ENCODE measurements at places on chromosomes 7 and 10.

DNA sequence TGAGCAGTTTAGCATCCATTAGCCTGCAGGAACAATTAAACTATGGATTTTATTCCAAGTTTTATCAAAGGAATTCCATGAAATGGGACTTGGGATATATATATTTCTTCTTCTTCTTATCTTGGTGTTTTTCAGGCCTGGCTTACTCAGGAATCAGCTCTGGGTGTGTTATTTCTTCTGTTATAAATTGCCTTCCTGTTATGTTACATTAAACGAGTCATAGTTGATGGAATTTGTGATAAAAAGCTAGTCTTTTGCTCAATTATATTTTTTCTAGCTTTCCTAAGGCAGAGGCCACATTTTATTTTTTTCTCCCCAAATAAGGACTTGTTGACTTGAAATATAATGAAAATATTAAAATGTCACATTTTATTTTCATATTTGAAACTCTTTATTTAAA lies 141.3 kb downstream of the EPC1 start:
- peak; percentile 68 for DNase-seq

GRCh38 chr10:102564209-102564834 lies 60.5 kb downstream of the SUFU start:
- DNase-seq = no peak

- DNase-seq = peak; percentile 28
These were observed 523.0 kb upstream of the ANKRD30A start for GRCh38 chr10:36602374-36602773.

DNA sequence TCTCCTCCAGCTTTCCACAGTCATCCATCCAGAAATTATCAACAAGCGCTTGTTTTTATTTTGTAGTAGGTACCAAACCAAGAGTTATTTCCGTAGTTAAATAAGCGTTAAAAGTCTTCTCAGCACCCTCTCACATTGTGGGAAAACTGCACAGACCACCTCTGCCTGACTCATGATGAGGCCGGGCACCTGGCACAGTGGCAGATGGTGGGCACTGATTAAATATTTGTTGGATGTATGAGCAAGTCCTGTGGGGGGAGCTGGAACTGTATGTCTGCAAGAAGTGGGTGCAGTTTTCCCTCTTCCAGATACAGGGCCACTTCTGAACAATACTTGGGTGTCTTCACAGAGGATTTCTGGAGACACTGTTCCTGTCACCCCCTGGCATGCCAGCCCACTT lies 5.3 kb upstream of the REPIN1 start:
- no peak for DNase-seq

DNA sequence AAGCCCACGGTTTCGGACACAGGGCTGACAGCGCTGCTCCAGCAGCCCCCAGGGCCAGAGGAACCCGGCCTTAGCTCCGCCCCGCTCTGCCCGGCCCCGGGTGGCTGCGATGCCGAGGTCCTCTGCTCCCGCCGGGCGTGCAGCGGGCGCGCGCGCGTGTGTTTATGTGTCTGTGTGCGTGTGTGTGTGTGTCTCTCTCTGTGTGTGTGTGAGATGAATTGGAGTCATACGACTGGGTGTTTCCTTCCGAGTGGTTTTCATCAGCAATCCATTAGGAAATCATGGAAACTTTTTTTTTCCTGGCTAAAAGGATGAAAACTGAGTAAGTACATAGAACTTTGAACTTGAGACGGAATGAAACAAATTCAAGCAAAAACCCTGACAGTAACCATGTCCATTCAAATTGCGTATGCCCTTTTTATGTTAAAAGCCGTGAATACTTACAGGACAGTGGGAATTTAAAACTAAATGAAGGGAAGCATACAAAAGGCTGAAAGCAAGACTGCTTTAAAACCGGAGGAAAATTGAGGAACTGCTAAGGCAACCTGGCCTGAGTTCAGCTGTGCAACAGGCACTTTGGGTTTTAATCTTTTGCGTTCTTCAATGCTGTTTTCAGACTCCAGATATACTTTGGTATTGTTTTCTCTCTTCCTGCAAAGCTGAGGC lies at the start of gene CPED1:
Gene CPED1, plus strand, starts transcription at position 121 of the 666 bp plus-strand sequence. CDS start 911 bp downstream, outside the sequence.
- DNase-seq = peak; percentile 69

DNA sequence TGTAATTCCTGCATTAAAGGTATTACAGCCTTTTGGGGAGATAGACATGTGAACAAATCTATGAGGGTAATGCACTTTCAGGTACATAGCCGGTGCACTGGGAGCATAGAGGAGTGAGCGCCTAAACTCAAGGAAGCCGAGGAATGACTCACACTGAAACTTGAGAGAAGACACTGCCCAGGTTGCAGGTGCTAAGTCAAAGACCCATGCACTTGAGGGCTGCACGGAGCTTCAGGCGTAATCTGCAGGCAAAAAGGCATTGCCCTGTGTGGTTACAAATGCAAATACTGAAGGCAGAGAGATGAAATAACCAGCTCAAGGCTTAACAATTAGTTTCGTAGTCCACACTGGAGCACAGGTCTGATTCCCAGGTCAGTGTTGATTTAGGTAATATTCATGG lies 51.0 kb upstream of the OSBPL3 start:
- DNase-seq = no peak

GRCh38 chr10:97200616-97201015 lies 14.9 kb upstream of the SLIT1 start:
- DNase-seq = no peak

DNA sequence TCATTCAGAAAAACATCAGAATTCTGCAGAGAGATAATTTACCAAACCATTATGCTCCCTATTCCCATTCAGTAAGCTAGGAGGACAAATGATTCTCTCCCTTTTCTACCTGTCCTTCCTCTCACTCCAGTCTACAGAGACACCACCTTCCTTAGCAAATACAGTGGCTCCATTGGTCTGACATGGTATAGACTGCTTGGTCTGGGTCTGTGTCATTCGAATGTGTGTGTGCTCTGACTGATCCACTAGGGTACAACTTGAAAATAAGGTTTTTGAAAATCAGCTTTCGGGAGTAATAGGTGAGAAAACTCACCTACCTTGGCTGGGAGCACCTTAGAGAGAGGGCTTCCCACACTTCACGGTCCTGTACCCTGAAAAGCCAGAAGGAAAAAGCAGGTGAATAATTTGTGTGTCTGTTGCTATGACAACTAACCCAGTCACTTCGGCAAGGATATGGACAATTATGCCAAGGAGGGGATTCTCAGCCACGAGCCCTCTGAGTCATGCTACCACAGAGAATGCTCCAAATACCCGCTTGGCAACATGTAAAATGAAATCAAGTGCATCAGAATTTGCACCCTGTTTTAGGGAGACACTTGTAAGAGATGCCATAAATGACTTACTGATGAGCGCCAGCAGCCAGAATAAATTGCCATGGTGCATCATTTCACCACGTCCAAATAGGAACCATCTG lies 114.5 kb upstream of the PRKCQ start:
- DNase-seq = peak; percentile 5

DNA sequence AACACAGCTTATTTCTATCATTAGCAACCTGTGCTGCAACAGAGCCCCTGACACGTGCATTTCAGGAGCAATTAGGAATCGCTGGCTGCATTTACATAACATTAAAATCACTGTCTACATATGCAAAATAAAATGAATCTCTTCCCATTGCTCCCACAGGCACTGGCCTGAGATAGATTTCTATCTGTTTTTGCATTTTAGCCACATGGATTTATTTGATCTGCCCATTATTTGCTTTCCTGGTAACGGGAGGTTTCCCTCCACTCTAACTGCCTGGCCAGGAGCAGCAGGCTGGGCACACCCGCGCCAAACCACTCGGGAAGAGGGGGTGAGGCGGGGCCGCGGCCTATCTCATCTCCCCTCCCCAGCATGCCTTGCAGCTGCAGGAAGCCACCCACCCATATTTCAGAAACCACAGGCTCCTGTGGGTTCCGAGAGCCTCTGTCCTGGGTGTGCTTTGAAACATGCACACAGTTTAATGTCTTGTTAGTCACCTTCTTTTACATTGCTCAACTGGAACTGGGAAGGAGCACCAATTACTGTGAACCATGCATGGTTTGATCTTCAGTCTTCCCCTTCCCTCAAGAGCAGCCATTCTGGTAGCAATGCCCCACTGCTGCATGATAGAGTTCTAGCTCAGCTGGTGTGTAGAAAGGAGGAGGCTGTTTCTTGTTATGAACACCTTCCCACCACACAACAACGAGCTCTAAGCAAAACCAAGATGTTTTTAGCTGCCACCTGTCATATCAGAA lies 37.7 kb upstream of the IKZF1 start:
- no peak for DNase-seq

GRCh38 chr10:43206391-43207235 lies 60.3 kb downstream of the RASGEF1A start:
- no peak for DNase-seq

- peak; percentile 61 for DNase-seq
These were observed 15.8 kb upstream of the BNIP3 start for GRCh38 chr10:131997366-131998049.

- peak; percentile 72 for DNase-seq
These were observed 128.4 kb downstream of the ABCA13 start for GRCh38 chr7:48299580-48300169.

DNA sequence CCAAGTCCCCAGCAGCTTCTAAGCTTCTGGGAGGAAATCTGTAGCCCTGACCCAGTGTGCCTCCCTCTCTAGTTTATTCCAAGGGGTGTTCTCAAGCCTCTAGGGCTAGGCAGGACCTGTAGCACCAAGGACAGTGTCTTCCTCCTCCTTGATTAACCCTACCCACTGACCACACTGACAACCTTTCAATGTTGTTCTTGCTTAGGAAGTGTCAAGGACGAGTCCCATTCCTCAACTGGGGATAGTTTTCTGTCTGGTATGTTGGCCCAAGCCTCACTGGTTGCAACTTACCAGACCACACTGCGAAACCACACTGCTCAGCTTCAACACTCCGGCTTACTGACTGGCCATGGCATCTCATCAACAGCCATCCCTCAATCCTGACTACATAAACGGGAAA lies 100.0 kb downstream of the RNF216 start:
- DNase-seq = no peak

GRCh38 chr10:79930751-79931150 lies 18.2 kb downstream of the SFTPD start:
- DNase-seq = no peak

DNA sequence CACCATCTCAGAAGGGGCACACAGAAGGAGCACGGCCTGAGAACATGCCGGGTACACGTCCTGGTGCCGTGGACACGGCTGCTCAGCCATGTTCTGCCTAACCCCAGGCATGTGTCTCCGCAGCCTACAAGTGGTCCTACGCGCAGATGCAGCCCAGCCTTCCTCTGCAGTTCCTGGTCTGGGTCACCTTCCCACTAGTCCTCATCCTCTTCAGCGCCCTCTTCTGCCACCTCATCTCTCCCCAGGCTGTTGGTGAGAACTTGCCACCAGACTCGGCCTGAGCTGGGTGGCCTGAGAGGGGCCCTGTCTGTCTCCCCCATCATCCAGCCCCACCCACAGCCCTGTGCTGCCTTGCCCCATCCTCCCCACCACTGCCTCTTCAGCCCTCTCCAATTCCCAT lies 5.3 kb downstream of the CLCN1 start:
- DNase-seq = no peak

- DNase-seq = no peak
These were observed 427.4 kb downstream of the PLXNA4 start for GRCh38 chr7:132148876-132149275.

- no peak for DNase-seq
These were observed 27.1 kb downstream of the BBS9 start for GRCh38 chr7:33156441-33156840.

- no peak for DNase-seq
These were observed 35.2 kb upstream of the MBL2 start for GRCh38 chr10:52807803-52808202.

DNA sequence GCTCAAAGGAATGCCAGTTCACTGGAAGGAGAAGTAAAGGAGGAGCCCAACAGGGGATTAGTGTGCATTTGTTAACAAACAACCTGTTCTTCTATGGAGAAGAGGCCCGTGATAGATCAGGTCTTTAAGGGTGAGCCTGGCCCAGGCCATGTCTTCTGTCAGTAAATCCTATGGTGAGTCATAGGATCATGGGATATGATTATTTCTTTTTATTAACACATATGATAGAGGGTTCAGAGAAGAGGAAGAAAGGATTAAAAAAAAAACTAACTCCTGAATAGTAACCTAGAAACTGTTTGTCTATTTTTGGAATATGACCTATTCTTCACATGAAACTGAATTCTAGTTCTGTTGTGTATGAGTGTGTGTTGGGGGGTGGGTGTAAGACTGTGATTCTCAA lies 70.4 kb downstream of the GPR158 start:
- DNase-seq = no peak

GRCh38 chr7:874031-874749 lies 2.2 kb upstream of the GET4 start:
- no peak for DNase-seq

GRCh38 chr7:5514440-5515035 lies 90.9 kb upstream of the TNRC18 start:
- DNase-seq = peak; percentile 24

- no peak for DNase-seq
These were observed 292.4 kb upstream of the NPSR1 start for GRCh38 chr7:34365611-34366010.

DNA sequence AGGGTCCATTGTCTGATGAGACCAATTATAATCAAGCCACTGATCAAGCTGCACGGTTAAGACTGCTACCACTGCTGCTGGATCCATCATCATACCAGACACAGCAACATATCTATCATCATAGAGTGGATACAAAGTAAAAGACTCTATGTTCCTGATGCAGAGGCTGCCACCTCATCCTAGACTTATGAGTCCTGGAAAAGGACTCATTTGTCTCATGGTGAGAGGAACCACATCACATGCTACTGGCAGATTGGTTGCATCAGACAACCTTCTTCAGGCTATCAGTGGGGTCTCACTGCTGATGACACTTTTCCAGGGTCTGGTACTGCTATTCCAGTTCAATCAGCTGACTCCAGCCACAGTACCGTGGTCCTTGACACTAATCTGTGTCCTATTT lies 79.0 kb downstream of the ABI1 start:
- DNase-seq = peak; percentile 38

- no peak for DNase-seq
These were observed 567.2 kb downstream of the ATRNL1 start for GRCh38 chr10:115660391-115660790.

GRCh38 chr7:137801003-137801402 lies 45.8 kb downstream of the DGKI start:
- DNase-seq = peak; percentile 66

DNA sequence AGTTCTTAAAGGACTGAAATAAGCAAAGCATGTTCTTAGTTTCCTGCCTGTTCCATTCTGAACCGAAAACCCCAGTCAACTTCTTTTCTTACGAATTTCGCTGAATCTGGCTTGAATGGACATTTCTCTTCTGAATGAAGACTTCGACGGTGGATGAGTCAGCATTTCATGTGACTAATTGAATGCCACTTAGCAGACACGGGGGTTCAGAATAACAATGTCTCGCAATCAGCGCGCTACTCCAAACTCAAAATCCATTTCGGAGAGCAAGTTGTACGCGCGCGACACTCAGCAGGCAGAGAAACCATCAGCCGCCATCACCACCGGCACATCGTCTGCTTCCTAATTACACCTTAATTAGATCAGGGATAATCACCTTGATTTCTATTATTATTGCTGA lies 239.0 kb upstream of the KLF6 start:
- DNase-seq = peak; percentile 55

- no peak for DNase-seq
These were observed 76.2 kb downstream of the RNF133 start for GRCh38 chr7:122622682-122623081.

- no peak for DNase-seq
These were observed 84.7 kb downstream of the NKX6-2 start for GRCh38 chr10:132701099-132701845.
